Motor neuron (in vitro differentiated cells): ENCODE measurements at places on chromosomes 6 and 20.
A peak's percentile ranks its signal among the peaks of the same experiment; 100 is the strongest.

- ATAC-seq = no peak
Observed at GRCh38 chr6:83592770-83593394, 80.5 kb downstream of the PRSS35 start.

GRCh38 chr20:18805881-18806280 is 7.7 kb upstream of the SCP2D1 start:
- ATAC-seq = peak; percentile 87

- ATAC-seq = no peak
Observed at GRCh38 chr6:85677234-85677956, 34.7 kb upstream of the SYNCRIP start.

GRCh38 chr20:18879262-18879661 is 65.7 kb downstream of the SCP2D1 start:
- ATAC-seq = no peak

- no peak for ATAC-seq
Observed at GRCh38 chr20:41837669-41838224, 219.6 kb upstream of the CHD6 start.

- ATAC-seq = no peak
Observed at GRCh38 chr20:58699623-58700107, 7.1 kb downstream of the NPEPL1 start.

DNA sequence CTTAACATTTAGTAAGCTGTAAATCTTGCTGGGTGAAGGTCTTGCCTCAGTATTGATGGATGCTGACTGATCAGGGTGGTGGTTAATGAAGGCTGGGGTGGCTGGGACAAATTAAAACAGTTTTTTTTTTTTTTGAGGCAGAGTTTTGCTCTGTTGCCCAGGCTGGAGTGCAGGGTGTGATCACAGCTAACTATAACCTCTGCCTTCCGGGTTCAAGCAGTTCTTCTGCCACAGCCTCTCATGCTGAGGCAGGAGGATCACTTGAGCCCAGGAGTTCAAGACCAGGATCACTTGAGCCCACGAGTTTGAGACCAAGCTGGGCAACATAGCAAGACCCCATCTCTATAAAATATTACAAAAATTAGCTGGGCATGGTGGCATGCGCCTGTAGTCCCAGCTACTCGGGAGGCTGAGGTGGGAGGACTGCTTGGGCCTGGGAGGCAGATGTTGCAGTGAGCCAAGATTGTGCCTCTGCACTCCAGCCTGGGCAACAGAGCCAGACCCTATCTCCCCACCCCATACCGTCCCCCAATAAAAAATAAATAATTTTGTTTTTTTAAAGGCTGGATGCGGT is 67.2 kb downstream of the NCOA3 start:
- no peak for ATAC-seq

- ATAC-seq = no peak
Observed at GRCh38 chr6:19472850-19473249, 364.3 kb upstream of the ID4 start.

- peak; percentile 4 for ATAC-seq
Observed at GRCh38 chr6:116255246-116255800, 1.4 kb upstream of the TSPYL4 start.

GRCh38 chr20:62197801-62198200 is 15.0 kb downstream of the MTG2 start:
- ATAC-seq = no peak

DNA sequence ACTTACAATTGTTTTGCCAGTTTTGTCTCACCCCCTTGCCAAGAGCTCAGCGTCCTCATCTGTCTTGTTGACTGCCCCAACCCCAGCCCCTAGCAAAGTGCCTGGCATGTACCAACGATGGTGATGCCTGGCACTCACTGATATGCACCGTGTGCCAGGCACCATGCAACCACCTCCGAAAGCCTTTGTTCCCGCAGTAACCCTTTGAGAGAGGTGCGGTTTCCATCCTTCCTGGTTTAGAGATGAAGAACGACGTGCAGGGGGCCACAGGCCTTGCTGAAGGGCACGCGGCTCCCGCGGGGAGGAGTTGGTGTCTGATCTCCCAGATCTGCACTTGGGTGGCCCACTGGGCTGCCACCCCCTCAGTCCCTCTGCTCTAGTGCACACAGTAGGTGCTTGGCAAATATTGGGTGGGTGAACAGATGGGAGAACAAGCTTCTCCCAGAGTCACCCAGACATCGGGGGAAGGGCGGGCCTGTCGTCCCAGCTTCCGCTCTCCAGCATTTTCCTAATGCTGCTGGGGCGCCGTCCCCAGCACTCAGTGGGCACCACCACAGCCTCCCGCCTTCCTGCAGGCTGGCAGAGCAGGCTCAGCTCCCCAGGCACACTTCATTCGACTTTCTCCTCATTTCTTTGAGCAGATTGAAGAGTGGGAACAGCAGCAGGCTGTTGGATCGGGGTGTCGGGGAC is 35.3 kb downstream of the DLGAP4 start:
- ATAC-seq = no peak

DNA sequence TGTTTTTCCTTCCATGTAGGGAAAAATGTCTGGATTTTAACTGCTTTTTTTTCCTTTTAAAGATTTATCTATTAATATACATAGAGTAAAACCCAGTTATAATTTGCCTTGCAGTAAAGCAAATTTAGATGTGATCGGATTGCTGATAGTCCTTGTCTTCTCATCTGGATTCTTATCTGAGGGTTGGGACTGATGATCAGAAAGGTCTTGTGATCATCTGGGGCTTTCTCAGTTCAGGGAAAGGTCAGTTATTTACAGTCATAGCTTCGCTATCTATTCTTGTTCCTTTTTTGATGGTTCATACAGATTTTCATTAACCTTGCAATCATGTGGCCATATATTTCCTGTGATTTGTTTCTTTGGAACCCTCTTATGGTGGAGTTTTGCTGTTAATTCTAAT is 63.8 kb upstream of the CLDN20 start:
- no peak for ATAC-seq

DNA sequence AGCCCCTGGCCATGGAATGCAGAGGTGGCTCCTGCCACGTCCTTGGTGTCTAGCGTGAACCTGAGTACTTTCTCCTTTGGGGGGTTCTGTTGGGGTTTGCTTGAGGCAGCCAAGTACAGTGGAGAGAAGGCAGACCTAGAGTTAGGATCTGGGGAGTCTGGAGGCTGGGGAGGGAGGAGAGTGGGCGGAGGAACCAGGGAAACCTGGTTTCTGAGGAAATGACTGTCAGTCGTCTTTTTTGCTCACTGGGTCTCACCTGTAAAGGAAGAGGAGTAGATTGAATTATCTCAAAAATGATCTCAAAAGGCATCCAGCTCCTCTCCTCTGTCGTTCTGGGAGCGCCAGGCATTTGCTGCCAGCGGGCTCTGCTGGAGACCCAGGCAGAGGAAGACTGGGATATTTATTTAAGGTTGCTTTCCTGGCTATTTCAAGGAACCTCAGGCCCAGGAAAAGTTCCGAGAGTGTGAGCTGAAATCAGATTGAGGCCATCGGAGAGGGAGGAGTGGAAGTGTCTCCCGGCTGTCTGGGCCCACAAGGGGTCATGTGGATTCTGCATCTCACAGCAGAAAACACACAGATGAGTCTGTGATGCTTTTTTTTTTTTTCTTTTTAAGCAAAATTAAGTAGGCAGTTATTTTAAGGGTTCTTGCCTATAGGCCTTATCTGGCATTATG is 16.1 kb downstream of the EPB41L1 start:
- ATAC-seq = no peak

- no peak for ATAC-seq
Observed at GRCh38 chr6:66496659-66497058, 789.6 kb upstream of the EYS start.

- ATAC-seq = no peak
Observed at GRCh38 chr6:163404825-163405265, 9.7 kb upstream of the QKI start.

DNA sequence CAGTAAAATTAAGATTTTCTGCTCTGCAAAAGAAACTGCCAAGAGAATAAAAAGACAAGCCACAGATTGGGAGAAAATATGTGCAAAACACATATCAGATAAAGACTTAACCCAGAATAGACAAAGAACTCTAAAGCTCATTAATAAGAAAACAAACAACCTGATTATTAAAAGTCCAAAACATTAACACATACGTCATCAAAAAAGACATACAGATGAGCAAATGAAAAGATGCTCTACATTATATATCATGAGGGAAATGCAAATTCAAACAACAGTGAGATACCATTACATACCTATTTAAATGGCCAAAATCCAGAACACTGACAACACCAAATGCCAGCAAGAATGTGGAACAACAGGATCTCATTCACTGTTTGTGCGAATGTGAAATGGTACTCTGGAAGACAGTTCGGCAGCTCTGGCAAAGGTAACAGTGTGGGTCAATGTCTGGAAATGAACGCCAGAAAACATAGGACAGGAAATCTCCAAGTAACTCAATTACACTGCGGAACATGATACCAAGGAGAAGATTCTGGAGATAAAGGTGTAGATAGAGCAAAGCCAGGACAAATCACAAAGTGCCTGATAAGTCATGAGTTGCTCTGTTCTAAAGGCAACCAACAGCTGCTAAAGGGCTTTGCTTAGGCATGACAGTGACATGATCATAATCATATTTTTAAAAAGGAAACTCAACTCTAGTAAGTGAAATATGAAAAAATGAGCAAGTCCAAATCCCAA is 96.8 kb downstream of the PDE10A start:
- no peak for ATAC-seq

DNA sequence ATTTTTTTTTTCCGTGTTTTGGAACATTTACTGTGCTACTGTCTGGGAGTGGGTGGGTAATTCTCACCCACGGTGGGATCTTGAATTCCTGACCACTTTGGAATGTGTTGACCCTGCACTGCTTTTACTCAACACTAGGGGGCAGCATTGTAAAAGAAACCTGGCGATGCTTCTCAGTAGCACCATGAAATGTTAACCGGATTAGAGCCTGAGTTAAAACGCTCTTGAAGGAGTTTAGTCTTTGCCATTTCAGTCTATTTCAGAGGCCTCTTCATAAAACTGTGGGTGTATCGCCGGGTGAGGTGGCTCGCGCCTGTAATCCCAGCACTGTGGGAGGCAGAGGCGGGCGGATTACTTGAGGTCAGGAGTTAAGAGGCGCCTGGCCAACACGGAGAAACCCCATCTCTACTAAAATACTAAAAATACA is 114.4 kb upstream of the PRND start:
- ATAC-seq = peak; percentile 74

DNA sequence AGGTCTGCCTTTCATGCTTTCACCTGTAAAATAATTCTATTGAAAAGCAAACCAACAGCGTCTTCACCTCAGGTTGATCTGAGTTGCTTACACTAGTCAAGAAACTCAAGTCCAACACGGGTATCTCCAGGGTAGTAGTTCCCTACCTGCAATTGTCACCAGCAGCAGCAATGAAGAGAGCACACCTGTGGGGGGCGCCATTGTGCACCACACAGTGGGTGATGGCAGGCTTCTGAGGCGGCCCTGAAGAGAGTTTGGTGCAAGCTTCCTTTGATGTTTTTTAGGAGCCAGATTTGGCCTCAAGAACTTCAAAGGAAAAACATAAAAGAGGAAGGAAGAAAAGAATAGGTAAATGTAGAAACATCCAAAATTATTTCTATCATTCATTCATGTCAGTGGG is 45.1 kb downstream of the KIAA0319 start:
- no peak for ATAC-seq

DNA sequence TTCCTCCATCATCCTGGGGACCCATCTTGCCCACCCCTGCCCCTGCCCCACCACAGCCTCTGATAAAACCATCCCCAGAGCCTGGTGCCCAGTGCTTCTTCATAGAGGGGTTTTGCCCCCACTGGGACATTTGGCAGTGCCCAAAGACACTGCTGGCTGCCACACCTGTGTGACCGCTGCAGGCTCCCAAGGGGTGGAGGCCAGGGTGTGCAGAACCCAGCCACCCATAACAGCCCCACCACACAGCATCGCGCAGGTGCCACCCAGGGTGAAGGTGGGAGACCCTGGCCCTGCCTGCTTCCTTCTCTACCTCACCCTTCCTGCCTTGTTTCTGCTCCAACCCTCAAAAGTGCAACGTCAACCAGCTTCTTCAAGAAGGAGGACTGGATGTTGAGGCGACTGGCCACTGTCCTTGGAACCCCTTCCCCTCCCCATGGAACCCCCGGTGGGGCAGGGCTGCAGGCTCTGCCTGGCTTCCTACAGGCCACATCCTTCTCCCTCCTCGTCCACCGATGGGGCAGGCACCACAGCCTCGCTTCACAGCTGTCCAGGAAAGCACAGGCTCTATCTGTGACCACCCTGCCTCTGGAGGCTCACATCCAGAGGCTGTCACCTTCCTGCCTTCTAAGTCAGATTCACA is 79.2 kb upstream of the MPC1 start:
- no peak for ATAC-seq

DNA sequence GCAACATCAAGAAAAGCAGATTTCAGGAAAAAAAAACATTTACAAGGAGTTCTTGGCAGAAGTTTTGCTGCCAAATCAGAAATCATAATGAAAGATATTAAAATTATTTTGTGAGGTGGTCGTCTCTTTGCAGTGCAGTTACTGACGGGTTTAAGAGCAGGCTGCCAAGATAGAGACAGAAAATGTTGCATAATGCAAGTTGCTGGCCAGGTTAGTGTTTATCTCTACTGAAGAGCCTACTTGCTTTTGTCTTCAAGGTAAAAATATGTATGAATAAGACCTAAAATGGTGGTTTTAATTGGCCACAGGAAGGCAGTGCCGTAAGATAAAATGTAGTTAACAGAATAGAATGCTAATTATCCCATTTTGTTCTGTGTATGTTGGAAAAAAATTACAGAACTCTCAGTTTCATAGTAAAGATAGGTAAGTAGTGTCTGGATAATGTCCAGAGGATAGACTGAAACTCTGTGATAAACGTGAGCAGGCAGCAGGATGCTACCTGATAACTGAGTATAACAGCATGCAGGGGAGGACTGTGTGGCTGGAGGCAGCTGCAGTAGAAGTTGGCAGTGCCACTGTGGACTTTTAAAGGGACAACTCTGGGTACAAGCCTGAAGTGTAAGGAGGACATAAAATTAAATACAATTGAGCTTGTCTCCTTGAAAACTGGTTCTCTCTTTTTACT is 13.9 kb downstream of the FOXO3 start:
- ATAC-seq = no peak

- ATAC-seq = no peak
Observed at GRCh38 chr6:118746825-118747174, 95.4 kb upstream of the CEP85L start.

GRCh38 chr20:23233341-23233740 is 117.2 kb upstream of the NXT1 start:
- no peak for ATAC-seq

GRCh38 chr6:31897612-31898382 is at the start of gene EHMT2:
EHMT2 (minus strand) TSS chr6:31897698; CDS start chr6:31897677, 21 bp downstream.
- peak; percentile 42 for ATAC-seq

- ATAC-seq = no peak
Observed at GRCh38 chr6:24568683-24569082, 73.9 kb downstream of the ALDH5A1 start.

- no peak for ATAC-seq
Observed at GRCh38 chr20:62430866-62431447, 3.6 kb upstream of the RBBP8NL start.
